Chondrocyte (in vitro differentiated cells): ENCODE measurements at places on chromosomes 16 and 17. TPM values are rescaled to one million over a fixed set of nuclear protein-coding genes. Genes with fewer than 3 reads are reported as not detected.

Gene KRT20
- not detected in 3 replicates for total RNA-seq

Gene CLDN9
- not detected in 3 replicates for total RNA-seq

- DNase-seq: no peak
Observed at GRCh38 chr17:74633326-74633725, 9.8 kb upstream of the CD300E start.

Gene CCL17
- total RNA-seq: not detected in 3 replicates
